SK-N-SH (cell line): ENCODE measurements at places on chromosomes 6 and 20.

DNA sequence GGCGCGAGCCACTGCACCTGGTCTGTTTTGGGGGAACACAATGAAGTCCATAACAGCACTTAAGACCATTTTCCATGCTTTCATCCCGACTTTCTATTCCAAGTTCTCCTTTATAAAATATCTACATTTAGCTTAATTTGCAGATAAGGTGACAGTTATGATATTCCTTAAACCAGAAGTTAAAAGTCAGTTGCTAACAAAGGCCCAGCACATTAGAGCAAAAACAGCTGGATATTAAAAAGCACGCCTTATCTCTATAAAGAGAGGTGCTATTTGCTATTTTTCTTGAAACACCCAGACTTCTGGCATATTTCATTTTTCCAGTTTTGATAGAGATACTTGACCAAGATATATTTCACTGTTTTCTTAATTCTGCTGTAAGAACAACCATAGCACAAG is 15.8 kb downstream of the OR2B2 start:
- no peak for DNase-seq

DNA sequence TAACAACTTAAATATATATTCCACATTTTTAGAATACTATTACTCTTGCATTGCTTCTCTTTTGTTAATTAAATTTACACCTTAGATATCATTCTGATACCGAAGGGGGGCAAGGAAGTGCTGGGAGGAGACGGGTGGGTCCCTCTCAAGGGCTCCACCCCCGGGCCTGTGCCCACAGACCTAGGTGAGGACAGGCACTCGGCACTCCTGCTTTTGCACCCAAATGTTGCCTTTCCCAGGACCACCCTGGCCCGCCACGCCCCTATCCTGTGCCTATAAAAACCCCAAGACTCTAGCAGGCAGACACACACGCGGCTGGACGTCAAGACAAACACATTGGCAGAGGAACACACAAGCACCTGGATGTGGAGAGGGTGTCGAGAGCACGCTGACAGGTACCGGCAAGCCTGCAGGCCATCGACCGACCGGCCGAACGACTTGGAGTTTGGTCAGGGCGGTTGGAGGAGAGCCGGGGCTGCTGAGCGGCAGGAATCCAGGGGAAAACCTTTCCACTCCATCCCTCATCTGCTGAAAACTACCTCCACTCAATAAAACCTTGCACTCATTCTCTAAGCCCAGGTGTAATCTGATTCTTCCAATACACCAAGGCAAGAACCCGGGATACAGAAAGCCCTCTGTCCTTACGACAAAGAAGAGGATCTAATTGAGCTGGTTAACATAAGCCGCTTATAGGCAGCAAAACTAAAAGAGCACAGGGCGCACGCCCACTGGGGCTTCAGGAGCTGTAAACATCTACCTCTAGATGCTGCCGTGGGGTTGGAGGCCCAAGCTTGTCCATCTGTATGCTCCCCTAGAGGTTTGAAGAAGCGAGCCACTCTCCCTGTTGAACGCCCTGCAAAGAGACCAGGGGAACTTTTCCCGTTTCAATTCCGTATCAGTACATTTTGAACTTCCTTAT is 197.4 kb upstream of the PRSS16 start:
- no peak for DNase-seq

DNA sequence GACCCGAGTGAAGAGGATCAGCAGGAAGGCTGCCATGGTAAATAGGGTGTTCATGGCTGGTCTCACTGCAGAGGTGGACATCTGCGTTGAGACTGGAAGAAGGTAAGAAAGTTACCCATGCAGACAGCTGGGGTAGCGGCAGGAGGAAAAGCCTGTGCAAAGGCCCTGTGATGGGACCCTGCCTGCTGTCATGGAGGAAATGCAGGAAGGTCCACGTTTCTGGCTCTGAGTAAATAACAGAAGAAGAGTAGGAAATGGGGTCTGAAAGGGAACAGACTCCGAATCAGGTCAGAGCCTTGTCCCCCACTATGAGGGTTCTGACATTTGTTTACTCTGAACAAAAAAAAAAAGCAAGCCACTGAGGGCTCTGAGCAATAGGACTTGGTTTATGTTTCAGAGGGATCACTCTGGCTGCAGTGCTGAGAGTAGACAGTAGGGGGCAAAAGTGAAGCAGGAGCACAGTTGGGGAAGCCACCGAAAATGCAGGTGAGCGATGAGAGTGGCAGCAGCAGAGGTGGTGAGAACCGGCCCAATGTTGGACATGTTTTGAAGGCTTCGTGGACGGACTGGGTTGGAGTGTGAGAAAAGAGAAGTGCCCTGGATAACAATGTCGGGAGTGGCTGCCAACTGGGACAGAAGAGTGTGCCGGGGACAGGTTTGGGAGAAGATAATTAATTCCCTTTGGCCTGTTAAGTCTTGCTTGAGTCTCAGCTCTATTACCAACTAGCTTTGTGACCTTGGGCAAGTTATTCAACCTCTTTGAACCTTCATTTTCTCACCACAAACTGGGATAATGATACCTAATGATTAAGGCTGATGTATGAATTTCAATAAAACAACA is 57.9 kb upstream of the MAP7 start:
- peak; percentile 35 for DNase-seq

DNA sequence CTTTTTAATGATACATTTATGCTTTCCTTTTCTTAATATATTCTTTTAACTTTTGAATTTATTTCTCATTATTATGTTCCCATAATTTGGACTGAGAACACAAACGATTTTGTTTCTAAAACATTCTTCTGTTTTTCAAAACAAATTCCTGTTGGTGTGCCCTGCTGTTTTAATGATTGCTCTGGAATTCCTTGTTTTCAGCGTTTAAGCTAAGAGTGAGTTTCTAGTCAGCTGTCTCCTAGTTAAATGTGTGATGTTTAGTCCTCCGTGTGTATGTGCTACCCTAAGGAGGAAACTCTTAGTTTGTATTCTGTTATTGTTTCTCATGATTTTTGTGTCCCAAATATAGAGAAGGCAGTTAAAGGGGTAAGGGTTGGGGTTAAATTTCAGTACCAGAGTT is 306.1 kb upstream of the RGS17 start:
- DNase-seq = no peak

- no peak for DNase-seq
Measured at GRCh38 chr6:37160922-37161778, 8.8 kb upstream of the PIM1 start.

DNA sequence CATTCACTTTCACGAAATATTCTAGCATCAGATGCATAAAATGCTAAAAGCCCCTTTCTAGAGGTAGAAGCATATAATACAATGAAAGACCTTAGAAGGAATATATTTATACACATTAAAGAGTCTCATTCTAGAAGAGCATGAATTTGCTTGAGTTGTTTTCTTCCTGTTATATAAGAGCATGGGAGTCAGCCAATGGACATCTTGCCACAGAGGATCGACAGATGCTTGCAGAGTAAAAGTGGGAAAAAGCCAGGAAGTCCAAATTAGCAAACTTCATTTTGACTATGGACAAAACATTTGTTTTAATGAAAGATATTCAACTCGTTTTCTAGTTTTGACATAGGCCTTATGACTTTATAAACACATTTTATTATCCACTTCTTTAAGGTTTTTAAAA is 44.2 kb upstream of the RIPPLY2 start:
- DNase-seq = no peak

DNA sequence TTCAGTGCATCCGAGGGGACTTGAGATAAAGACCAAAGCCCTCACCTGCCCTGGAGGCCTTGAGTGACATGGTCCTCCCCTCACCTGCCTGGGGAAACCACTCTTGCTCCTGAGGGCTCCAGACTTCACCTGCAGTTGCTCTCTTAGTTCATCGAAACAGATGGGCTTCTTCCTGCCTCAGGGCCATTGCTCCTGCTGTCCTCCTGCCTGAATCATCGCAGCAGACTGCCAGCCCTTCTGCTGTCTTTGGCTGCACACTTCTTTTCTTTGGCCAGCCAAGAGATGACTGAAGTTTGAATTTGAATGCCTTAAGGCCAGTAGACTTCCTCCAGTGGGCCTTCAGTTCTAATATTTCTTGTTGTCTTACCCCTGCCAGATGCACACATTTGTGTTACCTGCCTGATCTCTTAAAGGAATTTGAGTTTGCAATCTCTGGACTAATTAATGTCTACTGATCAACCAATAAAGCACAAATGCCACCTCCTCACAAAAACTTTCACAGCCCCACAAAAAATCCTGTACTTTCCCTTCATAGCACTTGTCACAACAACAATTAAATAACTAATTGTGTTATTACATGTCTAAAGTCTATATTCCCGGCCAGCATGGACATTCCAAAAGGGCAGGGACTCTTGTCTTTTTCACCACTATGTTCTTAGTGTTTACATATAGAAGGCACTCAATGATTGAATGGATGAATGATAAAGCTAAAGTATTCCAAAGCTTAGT is 56.7 kb upstream of the SGK1 start:
- no peak for DNase-seq

GRCh38 chr6:30735668-30736314 is 6.7 kb downstream of the FLOT1 start:
- DNase-seq = no peak

GRCh38 chr6:10847684-10848083 is 9.3 kb upstream of the MAK start:
- DNase-seq = peak; percentile 19

DNA sequence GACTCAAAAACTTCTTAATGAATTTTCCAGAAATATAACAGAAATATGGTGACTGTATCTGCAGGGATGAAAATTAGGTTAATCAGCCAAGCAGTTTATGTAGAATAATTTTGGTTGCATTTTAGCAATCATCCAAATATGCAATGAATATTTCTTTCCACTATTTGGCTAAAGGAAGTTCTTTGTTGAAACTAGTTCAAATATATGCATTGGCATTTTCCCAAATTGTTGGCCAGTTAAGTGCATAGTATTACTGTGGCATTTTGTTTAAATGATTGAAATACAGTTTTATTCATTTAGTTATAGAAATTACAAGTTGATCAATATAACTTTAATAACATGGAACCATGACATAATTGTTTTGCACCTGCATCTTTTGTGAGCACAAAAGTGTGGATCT is 115.5 kb downstream of the DOK5 start:
- no peak for DNase-seq

DNA sequence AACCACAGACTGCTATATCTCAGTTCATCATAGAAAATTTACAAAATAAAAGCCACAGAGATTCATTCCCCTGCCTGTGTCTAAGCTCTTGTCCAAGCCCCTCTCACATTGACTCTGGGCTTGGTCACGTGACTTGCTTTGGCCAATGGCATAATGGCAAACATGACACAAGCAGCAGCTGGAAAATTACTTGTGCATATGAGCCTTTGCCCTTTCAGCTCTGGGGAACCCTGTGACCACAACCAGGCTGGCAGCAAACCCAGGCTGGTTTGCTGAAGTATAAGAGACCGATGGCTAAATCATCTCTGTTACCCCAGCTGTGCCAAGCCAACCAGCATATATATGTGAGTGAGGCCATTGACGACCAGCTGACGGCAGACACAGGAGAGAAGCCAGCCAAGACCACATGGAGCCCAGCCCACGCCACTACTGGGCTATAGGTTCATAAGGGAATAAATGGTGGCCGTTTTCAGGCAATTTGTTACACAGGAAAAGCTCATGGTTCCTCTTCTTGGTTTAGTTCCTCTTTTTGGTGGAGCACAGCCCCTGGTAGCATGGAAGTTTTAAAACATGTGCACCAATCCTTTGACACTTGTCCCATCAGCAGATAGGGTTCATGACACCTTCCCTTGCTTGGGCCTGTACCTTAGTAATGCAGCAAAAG is 31.8 kb upstream of the RSPO4 start:
- no peak for DNase-seq

- DNase-seq = no peak
Measured at GRCh38 chr20:50227506-50227905, 36.9 kb downstream of the CEBPB start.
